ENCODE measurements at places on chromosomes 11 and 22.

DNA sequence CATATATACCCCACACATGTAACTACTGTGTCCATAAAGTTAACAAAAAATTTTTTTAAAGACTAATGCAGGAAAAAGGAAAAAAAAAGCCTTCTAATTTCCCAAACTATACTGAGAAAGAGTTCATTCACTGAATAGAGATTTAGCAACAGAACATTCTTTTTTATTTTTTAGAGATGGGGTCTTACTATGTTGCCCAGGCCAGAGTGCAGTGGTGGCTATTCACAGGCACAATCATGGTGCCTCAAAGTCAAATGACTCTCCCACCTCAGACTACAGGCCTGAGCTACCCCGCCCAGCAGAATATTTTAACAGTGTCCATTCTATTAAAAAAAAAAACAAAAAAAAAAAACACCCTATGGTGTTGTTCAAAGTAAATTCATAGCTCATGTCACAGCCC is 25.7 kb downstream of the DGCR2 start:
- no peak for DNase-seq

- no peak for DNase-seq
Measured at GRCh38 chr11:102883141-102883540, 8.4 kb upstream of the MMP12 start.

- no peak for DNase-seq
Measured at GRCh38 chr11:101840704-101841103, 74.1 kb upstream of the CEP126 start.

DNA sequence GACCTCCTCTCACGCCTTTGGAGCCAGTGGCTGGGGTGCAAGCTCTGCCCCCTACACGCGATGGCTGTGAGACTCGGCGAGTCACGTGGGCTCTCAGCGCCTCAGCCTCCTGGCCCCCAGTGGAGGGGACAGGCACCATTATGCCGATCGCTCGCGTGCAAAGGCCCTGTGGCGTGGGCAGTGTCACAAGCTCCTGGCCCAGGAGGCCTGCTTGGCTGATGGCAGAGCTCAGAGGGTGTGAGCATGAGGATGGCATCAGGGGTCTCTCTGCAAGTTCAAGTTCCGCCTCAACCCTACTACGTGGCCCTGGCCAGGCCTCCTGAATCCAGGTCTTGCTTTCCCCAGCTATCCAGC is 90.8 kb upstream of the KCNQ1OT1 start:
- DNase-seq = no peak

DNA sequence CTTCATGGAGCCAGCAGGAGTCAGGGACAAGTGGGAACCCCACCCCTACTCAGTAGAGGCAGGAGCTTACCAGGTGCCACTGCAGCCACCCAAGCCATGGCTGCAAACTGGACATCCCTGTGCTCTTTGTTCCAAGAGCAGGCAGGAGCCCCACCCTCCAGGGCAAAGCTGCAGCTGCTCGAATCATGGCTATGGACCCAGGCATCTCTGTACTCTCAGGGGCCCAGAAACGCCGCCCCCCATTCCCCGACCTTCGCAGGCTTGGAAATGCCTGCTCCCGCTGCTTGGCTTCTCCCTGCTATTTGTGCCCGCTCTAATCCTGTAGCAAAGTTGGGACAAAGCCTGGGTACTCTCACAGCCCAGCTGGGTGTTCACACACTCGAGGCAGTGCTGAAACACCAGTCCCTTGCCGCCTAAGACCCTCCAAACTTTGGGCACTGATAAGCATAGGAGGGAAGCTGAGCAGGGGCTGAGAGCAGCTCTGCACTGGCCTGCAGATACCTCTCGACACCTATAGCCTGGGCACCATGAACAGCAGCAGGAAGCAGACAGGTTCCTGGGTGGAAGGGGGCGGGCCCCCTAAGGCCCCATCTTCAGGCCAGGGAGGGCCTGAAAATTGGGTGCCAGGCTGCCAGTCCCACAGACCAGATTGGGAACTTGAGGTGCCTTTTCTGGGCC is 402.4 kb downstream of the LRRC4C start:
- no peak for DNase-seq

DNA sequence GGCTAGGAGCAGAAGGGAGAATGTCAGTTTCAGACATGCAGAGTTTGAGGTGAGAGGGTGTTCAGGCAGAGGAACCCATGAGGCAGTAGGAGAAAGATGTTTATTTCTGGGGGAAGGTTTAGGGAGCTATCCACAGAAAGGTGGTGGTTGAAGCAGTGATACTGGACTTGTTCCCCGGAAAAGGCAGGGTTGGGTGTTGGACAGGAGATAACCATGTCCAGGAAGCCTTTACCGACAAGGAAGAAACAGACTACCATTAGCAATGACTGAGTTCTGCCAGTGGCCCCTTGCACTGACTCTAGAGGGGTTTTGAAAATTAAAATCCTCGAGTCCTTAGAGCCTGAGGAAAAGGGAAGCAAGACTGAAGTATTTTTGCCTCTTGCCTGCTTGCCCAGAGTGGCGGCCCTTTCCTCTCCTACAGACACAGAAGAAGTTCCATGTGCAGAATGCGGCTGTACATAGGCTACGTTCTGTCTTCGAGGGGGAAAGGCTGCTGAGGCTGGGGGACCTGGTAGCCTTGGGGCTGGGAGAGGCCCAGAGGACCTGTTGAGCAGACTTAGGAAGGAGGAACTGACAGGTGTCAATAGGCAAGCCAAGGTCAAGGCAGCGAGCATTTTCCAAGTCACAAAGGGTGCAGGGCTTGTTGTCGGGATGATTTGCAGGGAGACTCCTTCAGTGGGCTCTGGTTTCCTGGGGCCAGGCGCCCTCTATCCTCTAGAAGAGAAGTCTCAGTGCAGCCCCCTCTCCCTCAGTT is 146.7 kb downstream of the LDLRAD3 start:
- DNase-seq = no peak

GRCh38 chr11:66150725-66151124 is 80.7 kb downstream of the PACS1 start:
- no peak for DNase-seq

GRCh38 chr11:20022363-20023081 is 137.8 kb downstream of the DBX1 start:
- no peak for DNase-seq

DNA sequence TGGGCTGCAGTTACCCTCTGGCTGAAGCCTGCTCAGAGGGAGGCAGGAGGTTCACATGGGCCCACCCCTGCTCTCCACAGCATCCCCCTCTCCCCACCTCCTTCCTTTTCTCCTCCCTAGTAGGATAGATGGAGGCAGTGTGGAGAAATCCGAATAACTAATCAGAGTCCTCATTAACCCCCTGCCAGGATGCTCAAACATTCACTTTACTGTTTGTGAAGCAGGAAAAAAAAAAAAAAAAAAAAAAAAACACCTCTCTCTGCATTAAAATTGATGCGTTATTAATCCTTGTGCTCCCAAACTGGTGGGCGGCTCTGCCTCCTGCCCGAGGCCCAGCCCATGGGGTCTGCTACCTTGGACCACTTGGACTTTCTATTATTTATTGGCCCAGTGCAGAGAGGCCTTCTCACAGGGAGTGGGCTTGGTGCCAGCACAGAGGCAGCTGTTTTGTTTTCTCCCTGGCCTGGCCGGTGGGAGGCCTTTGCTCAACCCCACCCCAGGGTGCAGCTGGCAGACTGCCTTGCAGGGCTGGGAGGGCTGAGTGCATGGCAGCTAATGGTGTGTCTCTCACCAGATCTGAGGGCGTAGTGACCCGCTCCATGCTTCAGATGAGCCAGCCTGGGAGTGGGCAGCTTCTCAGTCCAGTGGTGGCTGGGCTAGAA is 150.7 kb downstream of the PKNOX2 start:
- no peak for DNase-seq

DNA sequence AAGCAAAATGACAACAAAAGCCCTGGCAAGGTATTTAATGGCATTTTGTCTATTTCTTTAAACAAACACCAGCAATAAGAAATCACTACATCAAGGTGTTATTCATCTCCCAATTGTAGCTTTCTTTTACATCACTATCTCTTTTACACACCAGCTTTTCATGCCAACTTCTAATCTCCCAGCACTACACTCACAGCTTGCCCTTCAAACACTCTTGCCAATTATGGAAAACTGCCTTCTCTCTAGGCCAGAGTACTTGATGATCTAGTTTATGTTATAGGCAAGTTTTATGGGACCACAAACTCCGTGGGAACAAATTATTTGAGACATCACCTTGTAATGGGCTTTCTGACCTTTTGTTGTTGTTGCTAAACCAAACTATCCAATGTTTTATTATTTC is 61.3 kb downstream of the SVIP start:
- DNase-seq = no peak

GRCh38 chr11:46279126-46280099 is 2.0 kb downstream of the CREB3L1 start:
- no peak for DNase-seq

DNA sequence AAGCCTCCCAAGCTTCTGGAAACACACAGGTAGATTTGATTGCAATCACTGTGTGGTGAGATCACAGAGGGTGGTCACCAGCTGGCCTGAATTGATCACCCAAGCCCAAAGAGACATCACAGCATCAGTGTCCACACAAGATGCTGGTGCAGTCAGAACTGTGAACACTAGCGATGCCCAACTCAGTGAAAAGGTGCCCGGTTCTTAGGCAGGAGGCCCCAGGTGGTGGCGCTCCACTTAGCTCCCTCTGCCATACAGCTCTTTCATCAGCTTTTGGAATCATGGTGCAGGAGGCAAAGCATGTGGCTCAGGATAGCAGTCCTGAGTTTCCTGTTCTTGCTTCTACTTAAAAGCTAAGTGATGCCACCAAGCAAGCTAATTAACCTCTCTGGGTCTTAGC is 11.1 kb downstream of the DGCR2 start:
- DNase-seq = no peak

GRCh38 chr11:2929950-2930703 is 907 bp upstream of the PHLDA2 start:
- DNase-seq = no peak

GRCh38 chr11:63916837-63917691 is at the start of gene RCOR2:
TSS of gene RCOR2 (minus strand) at chr11:63917164. CDS start at chr11:63916456, 708 bp downstream.
- peak; percentile 41 for DNase-seq

DNA sequence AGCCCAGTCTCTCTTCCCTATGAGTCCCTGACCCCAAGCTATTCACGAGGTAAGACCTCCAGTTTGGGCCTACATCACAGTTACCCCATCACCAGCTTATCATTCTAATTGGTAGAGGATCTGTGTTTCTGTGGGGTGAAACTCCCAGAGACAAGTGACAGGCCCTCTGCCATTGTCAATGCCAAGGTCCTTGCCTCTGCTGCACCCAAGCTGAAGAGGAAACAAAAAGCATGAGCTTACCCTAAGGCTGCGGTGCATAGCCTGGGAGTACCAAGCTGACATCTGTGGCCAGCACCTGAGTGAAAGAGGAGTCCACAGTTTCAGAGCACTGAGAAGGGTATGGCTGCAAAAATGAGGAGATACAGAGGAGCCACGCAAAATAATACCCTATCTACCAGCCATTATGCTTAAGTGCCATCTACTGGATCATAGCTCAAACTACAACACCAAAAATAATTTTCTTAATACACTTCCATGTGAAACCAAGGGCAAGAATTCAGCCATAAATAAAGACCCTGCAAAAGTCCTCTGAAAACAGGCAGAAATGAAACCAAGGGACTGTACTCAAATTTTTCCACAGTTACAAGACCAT is 62.3 kb upstream of the ANO5 start:
- DNase-seq = no peak

GRCh38 chr22:42763965-42764480 is 43.4 kb upstream of the A4GALT start:
- DNase-seq = no peak

GRCh38 chr22:35451592-35451991 is 51.7 kb downstream of the MCM5 start:
- DNase-seq = no peak

GRCh38 chr22:49039625-49040024 is 788.0 kb downstream of the BRD1 start:
- no peak for DNase-seq

- no peak for DNase-seq
Measured at GRCh38 chr11:119734788-119735187, 5.8 kb upstream of the NECTIN1 start.

DNA sequence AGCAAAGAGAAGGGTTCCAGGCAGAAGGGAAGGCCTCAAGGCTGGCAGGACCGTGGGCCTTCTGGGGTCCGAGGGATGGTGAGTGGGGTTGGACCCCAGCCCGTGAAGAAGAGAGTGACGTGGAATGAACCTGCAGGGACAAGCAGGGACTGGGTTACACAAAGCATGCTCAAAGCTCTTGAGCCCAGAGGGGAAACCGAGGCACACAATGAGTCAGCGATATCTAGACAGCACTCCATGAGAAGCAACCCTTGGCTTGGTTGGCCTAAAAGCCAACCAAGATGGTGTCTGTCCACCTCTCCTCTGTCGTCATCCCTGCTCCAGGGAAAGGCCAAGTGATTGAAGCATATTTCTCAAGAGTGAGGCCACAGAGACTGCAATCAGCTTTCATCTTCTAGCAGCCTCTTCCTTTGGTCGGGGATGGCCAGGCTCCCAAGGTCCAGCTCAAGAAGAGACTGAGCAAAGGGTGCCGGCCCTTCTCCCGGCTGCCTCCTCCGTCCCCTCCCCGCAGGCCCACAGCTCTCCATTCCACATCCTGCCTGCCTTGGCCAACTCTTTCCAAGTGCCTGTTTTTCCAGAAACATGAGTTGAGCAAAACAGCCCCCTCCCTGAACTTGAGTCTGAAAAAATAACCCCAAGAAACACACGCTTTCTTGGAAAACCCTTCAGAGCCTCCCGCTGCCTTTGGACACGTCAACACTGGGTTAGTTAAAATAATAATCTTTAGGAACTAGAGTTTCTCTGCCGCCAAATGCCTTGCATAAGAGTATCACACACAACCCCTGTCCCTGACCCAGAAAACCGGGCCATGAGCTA is 556.6 kb downstream of the MIAT start:
- DNase-seq = no peak

DNA sequence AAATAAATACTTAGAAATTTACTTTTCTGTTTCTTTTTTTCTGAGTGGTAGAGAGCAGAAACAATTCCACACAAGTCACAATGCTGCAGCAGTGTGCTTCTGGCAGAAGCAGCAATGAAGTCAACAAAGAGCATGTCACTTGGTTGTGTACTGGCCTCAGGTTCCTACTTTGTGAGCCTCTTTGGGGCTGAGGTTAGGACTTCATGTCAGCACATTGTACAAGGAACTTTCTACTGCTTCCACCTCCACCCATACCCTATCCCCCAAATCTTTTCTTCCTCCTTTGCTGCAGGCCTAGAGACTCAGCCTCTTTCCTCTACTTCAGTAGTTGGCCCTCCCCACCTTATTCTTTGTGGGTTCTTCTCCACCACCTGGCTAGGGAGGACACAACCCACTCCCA is 252.7 kb upstream of the PITPNB start:
- DNase-seq = no peak

DNA sequence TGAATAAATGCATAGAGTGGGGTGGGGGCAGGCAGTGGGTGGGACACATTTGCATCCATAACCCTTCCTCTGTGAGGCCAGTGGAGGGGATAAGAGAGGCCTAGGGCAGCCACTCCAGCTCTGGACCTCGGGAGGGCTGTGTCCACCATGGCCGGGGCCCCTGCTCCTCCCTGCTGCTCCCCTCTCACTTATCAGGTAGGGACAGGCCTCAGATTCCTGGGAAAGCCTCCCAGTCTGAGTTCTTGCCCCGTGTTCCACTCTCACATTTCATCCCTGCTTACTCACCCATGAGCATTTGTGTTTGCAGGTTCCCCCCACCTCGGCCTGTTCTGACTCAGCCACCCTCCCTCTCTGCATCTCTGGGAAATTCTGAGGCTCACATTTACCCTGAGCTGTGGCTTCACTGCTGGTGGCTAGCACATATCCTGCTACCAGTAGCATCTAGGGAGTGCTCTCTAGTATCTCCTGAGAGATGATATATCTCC is 128.7 kb upstream of the TOP3B start:
- no peak for DNase-seq

GRCh38 chr11:128726458-128727139 is 32.7 kb downstream of the FLI1 start:
- peak; percentile 36 for DNase-seq
